ENCODE measurements at places on chromosomes 2 and 18.

- no peak for DNase-seq
Measured at GRCh38 chr2:100640431-100641124, 77.8 kb downstream of the PDCL3 start.

- DNase-seq, result no peak
Measured at GRCh38 chr2:189276277-189276676, 96.7 kb upstream of the COL5A2 start.

DNA sequence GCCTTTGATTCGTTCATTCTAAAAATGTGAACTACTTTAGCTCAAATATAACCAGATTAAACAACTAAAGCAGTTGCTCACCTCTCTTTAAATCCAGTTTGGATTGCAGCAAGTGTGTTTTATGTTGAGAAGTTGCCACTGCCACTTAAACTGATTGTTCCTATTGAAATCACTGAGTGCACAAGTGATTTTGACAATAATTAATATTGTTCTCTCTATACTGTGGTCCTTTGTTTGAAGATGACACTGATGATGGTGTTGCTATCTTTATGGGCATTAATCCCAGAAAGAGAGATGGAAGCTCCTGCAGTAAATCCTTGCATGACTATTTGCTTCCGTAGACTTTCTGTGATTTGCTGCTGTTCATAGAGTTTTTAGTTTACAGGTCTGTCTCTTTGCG is 251.4 kb upstream of the ZEB2 start:
- no peak for DNase-seq

DNA sequence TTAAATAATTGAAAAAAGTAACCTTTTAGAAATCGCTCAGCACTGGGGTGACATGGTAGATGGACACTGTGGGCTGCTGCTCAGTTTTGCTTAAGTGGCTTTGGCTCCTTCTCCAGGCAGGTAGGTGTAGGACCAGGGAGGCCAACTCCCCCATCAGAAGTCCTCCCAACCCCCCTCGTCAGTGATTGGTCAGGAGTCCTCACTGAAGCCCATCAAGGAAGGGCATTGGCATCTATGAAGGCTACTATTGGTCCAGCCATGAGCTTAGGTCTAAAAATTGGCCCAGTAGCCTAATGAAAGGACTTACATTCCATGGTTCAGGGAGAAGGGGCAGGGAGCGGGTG is 34.7 kb downstream of the ST3GAL5 start:
- no peak for DNase-seq

DNA sequence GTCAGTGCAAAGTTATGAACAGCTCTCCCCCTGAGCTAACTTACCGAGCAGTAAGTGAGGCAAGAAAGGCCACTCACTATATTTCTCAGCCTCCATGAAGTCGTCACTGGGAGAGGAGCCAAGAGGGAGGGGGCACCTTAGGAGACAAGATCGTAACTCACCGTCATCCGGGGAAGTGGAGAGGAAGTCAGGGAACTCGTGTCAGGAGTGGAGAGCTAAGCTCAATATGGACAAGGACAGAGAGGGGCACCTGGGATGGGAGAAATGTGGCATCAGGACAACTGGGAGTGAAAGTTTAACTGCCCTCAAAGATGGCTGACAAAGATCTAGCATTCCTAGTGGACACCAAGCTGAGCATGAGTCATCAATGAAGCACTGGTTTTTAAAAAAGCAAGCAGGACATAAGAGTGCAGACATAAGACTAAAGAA is 37.1 kb downstream of the BCL11A start:
- DNase-seq, result no peak

- no peak for DNase-seq
Measured at GRCh38 chr18:64100116-64100922, 48.6 kb downstream of the LINC00305 start.

DNA sequence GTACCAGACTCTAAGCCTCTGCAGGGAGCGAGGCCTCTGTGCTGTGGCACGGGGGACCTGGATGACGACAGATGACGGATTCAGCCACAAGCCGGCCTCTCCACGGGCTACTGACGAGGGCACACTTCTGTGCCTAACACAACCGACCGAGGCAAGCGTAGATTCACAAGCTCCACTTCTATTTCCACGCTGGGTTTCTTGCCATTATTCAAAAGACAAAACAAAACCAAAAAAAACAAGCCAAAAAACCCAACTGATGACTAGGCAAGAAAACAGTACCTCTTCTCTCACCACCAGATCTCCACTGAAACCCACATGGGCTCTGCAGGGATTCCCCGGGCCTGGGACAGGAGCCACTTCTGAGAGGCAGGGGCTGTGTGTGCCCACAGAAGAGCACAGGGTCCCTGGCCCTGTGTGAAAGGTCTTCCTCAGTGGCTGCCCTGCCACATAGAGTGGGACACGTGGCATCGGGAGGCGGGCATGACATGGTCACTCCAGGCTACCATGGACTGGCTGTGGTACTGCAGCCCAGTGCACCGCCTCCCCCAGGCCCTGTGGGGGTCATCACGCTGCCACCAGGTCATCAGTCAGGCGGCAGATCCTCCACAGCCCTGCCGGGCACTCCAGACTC is 254.7 kb downstream of the HDAC4 start:
- no peak for DNase-seq

DNA sequence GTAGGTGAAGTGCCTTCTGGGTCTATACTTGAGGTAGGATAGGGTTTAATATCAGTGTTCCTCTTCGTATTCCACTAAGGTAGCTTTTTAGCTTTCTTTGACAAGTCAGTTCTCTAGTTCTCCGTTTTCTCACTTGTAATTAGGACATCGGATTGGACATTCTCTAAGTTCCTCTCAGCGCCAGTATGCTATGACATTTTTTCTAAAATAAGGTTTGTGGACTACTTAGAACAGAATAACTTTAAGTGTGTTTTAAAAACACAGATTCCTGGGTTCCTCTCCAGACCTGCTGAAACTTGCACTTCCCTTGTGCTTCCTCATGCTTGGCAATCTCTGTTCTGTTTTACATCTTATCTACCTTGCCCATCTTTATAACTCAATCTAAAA is 69.3 kb upstream of the YWHAQ start:
- DNase-seq, result no peak

Measured in activated CD8-positive, alpha-beta memory T cell treated with anti-CD3 and anti-CD28 coated beads for 48 hours (primary cell).